ENCODE measurements at places on chromosomes 4 and X.

GRCh38 chrX:2561456-2561855 lies 60.7 kb upstream of the DHRSX start:
- DNase-seq = no peak

DNA sequence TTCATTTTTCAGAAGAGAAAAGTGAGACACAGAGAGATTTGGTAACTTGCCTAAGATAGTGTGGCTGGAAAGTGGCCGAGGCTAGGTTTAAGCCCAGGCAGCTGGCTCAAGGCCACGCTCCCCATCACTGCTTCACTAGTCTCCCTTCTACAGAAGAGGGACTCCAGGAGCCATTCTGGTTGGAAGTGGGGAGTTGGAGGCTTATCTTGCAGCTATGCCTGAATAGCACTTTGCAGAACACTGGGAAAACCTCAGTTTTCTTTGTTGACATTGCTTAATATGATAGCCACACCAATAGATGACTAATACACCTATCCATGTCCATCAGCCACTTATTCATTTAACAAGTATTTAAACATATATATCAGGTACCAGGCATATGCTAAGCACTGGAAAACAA lies 18.5 kb downstream of the LRRC66 start:
- DNase-seq = no peak

DNA sequence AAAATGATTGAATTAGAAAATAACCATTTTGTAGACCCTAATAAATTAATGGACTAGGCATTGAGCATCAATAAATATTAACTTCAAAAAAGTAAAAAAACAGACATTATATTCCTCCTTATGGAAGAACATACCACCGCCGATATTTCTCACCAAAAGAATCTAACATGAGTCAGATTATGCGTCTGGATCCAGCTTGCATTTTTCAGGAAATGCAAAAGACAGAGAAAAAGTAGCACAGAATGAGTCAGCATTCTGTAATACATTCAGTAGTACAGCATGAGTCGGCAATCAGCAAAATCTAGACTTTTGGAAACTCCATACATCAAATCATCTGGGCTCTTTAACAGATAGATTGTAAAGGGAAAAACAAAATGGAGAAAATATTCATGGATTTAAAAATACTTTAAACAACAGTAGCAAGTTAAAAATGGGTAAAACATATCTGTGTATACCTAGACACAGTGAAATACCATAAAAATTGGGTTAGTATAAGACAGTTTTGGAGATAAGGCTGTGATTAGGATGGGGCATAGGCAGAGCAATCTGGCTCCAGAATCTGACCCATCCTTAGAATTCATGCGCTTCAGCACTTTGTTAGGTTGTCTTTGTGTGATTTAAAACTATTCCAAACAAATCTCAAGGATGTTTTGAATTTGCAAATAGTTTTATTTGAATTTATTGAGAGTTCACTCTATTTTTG lies 633.0 kb upstream of the FAM241A start:
- DNase-seq = no peak

- DNase-seq = no peak
These were observed 262.2 kb downstream of the ARHGAP10 start for GRCh38 chr4:147994076-147994475.

GRCh38 chr4:141309874-141310273 lies 89.2 kb downstream of the ZNF330 start:
- no peak for DNase-seq

DNA sequence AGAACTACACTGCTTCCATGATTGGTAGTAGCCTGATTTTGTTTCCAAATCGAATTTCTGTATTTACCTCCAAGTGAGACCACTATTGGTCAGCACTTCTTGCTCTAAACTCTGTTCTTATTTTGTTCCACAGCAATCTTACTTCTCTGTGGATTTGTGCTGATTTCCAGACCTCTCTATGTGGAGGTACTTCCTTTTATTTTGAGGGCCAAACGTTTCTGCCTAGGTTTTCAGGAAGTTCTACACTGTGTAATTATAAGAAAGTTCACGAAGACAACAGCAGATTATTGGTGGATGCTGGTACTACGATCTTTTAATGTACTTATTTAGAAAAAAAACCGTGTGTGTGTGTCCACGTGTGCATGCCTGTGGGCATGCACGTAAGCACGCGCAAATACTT lies 46.7 kb downstream of the DTHD1 start:
- no peak for DNase-seq

DNA sequence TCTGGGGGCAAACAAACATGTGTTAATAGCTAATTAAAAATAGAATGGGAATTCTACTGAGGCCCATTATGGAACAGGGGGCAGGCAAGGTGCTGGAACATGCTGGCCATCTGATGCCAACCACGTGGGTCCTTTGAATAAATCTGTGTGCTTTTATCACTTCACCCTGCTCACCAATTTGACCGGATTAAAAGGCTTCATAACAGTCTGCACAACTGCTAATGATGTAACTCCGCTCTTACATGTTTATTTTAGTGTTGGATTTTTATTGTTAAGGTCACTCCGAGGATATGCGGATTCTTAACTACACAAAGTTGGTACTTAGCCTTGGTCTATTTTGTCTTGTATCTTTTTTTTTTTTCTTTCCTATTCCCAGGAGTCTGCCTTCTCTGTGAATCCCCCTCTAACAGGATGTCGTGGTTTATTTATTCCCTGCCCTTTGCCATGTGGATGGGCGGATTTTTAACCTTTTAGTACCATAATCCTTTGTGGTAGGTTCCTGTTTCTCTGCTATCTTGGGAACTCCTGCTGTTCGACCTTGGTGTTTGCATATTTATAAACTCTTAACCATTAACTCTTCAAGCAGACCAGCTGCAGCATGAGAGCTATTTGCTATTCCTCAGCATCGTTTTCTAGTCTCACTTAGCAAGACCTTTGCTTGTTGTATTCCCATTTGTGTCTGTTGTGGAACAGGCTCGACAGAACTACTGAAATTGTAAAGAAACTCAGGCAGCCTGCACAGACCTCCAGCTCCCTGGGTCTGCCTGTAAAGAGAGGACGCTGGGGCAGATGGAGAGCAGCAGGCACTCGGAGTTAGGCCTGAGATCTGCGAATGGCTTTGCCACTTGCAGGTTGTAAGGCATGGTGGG lies 38.0 kb downstream of the TRIM2 start:
- DNase-seq = no peak

DNA sequence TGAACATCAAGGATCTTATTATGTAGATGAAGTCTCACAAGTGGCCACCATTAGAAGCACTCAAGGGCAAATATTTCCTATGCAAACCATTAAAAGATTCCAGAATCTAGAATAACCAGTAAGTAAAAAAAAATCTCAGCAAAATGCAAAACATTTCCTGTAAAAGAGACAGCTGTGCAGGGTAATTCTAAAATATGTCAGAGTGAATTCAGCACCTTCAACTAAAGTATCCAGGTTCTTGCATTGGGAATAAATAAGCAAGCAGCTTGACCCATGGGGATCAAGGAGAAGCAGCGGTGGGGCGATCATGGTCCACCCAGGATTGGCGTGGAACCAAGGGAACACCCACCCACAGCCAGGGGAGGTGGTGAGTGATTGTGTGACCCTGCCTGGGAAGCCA lies 2188.9 kb downstream of the PCDH7 start:
- no peak for DNase-seq

DNA sequence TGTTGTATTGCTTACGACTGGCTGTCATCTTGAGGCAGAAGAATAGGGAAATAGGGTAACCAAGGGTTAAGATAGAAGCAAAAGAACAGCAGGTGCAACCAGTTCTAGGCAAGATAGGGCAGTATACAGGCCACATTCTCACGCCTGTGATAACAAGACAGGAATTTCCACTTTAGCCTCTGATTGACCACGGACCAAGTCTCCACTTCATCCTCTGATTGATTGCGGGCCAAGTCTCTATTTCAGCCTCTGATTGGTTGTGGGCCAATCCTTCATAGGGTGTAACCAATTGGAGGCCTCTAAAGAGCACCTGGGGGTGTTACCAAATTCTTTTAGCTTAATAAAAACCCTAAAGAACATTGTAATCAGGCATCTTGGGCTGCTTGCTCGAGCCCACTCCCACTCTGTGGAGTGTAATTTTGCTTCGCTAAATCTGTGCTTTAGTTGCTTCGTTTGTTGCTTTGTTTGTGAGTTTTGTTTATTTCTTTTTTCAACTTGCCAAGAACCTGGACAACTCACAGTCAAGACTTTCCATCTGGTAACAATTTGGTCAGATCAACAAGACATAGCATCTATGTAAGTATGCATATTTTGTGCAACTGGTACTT lies 8.7 kb upstream of the TBC1D9 start:
- no peak for DNase-seq

DNA sequence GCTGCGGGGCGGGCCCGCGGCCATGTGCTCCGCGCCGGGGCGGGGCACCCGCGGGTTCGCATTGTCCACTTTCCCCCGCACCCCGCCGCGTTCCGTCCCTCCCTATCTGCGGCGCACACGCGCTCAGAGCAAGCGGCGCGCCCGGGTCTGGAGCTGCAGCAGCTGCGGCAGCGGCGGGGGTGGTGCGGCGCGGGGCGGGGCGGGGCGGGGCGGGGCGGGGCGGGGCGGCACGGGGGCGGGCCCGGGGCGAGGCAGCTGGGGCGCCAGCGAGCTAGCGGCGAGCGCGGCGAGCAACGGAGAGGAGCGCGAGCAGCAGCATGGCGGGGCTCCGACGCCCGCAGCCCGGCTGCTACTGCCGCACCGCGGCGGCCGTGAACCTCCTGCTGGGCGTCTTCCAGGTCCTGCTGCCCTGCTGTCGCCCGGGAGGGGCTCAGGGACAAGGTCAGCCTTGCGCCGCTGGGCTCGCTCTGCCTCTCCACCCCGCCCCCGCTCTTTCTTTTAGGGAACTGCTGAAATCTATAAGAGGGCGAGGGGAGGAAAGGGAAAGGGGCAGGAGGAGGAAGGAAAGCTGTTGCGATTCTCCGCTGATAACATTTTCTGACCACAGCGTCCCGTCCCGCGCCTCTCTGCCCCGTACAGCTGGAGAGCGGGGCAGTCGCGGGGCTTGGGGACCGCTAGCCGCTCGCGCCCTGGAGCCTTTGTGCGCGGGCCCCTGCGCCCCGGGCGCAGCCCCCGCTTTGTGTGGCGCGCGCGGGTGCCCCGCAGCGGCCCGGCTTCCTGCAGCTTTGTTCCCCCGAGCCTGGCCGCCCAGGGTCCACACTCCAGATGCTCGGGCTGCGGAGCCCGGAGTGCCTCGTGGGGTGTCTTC lies at the start of gene TMEM131L:
TSS of gene TMEM131L (plus strand) at position 280 of the 868 bp plus-strand sequence. CDS start at position 318, 38 bp downstream.
- DNase-seq = peak; percentile 82

GRCh38 chr4:39812500-39812899 lies 114.6 kb downstream of the UBE2K start:
- no peak for DNase-seq

DNA sequence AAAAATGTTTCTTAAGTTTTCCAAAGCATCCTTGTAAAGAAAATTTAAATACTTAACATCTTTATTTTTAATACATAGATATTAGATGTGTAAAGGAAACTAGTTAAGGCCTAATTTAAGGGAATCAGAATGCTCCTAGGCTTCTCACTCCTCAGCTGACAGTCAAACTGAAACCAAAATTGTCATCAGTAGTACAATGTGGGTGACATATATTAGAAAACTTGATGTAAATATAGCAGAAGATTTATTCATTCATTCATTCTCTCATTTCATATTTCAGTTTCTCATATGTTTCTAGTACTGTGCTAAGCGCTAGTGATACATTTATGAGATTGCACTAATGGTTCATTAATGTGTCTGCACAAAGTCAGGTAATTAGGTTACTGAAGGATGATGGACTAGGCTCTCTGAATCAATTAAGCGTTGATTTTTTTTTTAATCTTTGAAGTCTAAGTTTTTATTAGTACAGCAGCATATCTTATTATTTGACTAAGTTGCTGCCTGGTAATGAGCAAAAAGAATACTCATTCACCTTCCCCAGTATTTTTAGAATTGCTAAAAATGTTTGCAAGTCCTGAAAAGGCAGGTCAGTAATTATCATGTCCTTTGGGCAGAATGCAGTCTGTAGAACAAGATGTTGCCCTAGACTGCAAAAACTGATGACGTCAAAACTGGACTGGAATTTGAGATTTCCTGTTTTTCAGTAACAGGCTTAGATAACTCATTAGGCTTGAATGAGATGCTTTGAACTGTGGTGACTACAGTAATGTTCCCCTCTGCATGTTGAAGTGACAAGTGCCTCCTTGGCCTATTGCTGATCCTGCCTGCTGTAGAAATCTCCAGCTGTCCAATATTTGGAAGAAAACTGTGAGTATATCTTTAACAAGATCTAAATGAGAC lies 128.7 kb downstream of the ARHGAP24 start:
- DNase-seq = no peak

DNA sequence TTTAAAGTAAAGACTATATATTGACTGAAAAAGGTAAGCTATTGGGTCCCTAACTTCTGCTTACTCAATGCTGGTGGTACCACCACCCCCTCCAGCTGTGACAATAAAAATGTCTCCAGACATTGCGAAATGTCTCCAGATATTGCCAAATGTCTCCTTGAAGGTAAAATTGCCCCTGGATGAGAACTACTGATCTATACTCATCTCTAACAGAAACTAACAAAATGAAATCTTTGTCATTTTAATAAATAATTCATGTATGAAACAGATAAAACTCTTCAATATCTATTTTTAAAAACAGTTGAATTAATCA lies 20.1 kb downstream of the CLTRN start:
- DNase-seq = no peak

DNA sequence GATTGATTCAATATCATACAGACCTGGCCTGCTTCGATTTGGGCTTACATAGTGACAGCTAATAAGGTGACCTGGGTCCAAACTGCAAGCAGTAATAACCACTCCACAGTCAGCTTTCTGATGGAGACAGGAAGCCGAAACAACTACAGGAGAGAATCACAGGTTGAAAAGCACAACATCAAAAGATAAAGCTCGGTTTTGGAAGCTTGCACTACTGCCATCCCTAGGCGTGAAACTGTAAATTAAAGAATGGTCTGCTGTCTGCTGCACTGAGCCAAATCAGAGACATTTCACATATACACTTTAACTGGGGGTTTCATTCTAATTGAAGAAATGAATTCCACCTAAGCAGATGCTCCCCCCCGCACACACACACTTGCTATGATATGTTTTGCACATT lies 116.3 kb downstream of the DHX15 start:
- no peak for DNase-seq

GRCh38 chr4:2296631-2297601 lies 35.0 kb upstream of the MXD4 start:
- no peak for DNase-seq

DNA sequence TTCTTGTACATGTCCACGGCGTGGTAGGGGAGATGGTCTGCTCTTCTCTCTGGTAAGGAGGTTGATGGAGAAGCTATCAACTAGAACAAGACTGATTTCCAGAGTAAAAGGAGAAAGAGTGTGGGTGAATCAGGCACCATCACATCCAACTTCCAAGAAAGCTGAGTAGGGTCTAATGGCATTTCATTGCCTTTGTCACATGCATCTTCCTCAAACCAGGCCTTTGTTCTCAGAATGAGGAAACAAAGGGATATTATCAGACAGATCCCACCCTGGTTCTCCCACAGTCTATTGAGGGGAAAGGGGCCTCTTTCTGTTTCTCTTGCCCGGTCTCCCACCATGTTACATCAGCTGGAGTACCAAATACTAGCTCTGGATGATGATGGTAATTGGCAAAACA lies 160.2 kb upstream of the RBPJ start:
- DNase-seq = no peak

DNA sequence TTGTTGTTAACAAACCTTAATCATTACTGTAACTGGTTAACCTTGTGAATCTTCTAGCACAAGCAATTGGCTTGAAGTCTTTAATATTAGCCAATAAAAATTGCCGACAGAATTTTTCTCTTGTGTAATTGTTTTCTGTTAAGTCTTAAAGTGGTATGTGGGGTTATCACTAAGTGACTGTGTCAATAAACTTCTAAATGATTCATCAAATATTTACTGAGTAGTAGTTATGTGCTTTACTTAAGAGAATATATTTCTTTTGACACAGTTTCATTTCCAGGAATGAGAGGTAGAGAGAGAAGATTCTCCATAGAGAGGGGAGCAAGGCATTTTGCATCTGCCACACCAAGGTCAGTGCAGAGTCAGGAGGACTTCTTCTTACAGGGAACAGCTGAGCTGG lies 2361.6 kb upstream of the AGA start:
- DNase-seq = no peak

Measured in CD4-positive, alpha-beta T cell treated with Interleukin-15 for 1 hour (primary cell).